ENCODE measurements at places on chromosomes 4 and X.

DNA sequence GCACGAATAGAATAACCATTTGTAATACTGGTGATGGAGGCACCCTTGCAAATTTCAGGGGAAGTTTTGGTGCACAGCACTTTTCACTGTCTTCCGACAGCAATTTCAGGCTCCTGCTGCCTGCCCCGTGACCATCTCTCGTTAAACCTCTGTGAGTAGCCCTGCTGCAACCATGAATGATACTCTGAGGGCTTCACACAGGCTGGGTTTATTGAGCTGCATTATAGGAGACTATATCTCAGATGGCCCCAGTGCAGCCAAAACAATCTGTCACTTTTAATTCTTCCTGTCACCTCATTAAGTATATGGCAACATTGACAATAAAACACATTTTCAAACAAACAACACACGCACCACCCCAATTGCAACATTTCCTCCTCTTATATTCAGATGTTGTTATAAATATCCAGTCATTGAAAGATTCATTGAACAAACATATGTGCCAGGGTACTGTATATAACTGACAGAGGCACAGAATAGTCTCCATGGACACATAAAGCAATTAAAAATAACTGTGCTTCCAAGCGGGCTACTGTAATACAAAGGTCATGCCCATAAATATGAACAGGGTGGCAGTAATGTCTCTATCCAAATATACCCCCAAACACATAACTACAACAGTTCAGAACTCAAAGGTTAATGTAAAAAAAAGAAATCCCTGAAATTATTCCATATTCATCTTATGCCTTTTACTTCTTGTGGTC is 477.0 kb downstream of the GBA3 start:
- no peak for DNase-seq

- no peak for DNase-seq
Measured at GRCh38 chr4:4871573-4872313, 12.3 kb downstream of the MSX1 start.

DNA sequence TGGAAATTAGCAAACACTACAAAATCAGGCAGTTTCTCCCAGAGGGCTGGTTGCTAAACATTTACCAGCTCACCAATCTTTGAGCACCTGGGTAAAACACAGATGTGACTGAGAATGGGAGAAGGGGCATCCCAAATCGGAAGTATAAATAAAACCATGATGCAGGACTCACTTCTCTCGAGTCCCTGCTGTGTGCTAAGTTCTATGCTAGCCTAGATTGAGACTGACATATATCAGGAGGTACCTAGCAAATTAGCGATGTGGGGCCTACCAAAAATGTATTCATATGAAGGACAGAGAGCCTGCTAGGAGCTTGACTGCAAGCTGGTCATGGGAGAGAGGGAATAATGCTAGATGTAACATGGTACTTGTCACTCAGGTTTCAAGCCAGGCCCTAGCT is 171.9 kb upstream of the PGRMC2 start:
- DNase-seq: no peak

- no peak for DNase-seq
Measured at GRCh38 chr4:168691631-168692369, 194.9 kb downstream of the PALLD start.

DNA sequence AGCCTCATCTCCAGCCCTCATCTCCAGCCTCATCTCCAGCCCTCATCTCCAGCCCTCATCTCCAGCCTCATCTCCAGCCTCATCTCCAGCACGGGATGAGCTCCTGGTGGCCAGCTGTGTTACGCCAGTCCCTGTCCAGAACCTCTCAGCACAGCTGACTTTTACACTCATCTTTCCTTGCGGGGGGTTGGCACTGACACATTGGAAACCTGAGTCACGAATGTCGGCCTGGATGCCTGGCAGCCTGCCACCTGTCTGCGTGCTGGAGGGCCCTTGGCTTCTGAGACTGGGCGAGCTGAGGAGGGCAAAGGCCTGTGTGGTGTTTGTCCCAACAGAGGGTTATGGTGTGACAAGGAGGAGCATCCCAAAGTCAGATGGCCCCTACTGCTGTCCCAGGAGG is 66.1 kb upstream of the HGFAC start:
- peak; percentile 4 for DNase-seq

DNA sequence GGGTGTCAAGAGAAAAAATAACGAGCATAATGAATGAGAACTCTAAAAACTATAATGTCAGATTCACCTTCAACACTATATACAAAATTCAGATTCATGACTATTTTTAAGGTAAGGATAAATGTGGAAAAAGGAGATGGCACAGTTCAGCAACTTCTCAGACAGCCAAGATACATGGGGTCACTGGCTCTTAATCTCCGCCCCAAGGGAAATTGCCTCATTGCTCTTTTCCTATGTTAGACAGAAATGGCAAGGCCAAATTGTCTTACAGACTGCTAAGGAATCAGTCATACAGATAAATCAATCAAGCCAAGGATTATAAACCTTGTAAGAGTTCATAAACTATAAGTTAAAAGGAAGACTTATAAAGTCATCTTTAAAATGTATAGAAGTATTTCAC is 183.4 kb downstream of the OPHN1 start:
- DNase-seq: no peak

DNA sequence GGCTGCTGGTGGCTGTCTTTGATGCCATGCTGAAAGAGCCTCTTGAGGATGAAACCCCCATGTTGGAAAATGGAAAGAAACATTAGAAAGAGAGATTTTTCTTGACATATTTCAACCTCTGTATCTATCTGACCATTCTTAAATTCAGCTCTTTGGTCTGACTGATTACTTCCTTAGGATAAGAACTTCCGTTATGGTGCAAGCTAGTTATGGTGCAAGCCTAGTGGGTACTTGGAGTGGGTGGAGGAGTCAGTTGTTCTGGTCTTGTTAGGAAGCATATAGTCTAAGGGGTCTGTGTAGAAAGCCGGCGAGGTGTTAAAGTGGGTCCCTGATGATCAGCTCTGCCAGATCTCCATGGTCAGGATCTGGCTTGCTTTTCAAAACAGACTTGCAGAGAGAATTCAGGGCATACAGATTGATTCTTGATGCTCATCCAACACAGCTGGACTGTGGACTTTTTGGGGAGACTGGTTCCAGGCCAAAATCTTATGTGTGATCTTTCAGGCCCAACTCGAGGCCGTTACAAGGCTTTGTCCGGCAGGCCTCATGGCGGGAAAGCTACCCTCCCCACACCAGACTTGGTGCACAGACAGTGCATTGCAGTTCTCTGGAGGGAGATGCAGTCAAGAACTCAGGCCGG is 82.8 kb upstream of the BOD1L1 start:
- DNase-seq: no peak

- DNase-seq: no peak
Measured at GRCh38 chr4:76883147-76883546, 14.8 kb downstream of the SOWAHB start.

Data from NCI-H446 (cell line).